ENCODE measurements at places on chromosomes 2 and 18.

DNA sequence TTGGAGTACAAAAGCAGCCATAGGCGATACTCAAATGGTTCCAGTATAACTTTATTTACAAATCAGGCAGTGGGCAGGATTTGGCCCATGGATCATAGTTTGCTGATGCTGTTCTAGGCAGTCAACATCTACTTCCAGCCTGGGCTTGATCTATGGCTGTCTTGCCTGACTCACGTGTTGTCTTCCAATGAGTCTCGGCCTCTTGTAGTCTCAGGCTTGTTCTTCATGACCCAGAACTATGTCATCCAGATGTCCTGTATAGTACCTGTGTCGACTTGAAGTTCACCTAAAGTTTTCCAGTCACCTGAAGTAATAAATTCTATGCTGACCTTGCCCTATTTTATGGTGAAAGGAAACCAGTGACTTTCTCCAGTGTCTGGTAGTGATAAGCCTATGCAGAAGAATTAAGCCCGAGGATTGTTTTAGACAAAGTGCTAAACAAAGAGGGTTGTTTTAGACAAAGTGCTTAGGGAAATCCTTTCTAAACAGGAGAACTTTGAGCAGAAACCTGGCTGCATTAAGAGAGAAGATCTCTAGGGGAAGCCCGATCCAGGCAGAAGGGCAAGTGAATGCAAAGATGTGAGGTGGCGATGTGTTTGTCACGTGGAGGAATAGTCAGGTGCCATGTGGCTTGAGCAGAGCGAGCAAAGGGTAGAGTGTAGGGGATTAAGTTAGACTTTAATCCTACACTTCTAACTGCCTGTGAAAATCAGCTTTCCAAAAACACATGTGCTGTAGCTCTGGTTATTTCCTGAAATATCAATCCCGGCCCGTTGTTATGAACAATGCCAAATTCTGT, 8.5 kb upstream of the THNSL2 start:
- no peak for DNase-seq

DNA sequence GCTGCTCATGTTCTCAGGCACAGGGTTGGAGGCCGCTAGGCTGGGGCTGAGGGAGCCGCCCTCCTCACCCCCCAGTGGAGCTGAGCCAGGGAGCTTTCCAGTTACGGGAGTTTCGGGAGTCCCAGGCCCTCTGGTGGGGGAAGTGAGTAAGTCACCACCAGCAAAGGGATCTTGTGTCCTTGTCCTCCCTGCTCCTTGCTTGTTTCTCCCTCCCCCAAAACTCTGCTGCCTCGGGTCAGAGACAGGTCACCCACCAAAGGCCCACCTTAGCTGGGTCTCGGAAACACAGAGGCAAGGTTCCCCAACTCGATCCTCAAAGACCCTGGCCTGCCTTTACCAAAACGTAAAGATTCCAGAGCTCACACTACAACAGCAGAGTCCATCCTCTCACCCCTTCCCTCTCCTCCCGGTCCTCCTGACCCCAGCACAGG, 60.5 kb upstream of the POMC start:
- peak; percentile 81 for DNase-seq

- DNase-seq = no peak
Observed at GRCh38 chr18:56869189-56869777, 218.1 kb downstream of the WDR7 start.

GRCh38 chr2:144801766-144802165, 281.8 kb upstream of the ZEB2 start:
- DNase-seq = no peak

GRCh38 chr18:22268641-22269128, 99.3 kb downstream of the GATA6 start:
- DNase-seq = no peak

GRCh38 chr2:119485336-119486110, 38.8 kb downstream of the SCTR start:
- DNase-seq = peak; percentile 84

- DNase-seq = no peak
Observed at GRCh38 chr2:175834477-175834876, 167.6 kb downstream of the LNPK start.

DNA sequence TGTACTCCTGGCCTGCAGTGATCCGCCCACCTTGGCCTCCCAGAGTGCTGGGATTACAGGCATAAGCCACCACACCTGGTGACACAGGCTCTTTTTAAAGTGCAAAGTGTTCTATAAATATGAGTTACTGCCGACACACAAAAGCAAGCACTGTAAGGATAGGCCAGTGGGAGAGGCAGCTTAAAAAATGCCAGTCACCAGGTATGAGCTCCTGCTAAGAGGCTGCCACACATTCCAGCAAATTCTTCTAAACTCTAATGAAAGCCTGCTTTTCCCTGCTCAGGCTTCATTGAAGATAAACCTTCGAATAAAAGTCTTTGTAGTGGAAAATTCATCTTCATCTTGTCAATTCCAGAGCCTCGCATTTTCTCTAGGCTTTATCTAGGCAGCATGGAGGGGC, 203.0 kb upstream of the PID1 start:
- DNase-seq = no peak

GRCh38 chr18:28541276-28541930, 364.5 kb upstream of the CDH2 start:
- DNase-seq = peak; percentile 37

DNA sequence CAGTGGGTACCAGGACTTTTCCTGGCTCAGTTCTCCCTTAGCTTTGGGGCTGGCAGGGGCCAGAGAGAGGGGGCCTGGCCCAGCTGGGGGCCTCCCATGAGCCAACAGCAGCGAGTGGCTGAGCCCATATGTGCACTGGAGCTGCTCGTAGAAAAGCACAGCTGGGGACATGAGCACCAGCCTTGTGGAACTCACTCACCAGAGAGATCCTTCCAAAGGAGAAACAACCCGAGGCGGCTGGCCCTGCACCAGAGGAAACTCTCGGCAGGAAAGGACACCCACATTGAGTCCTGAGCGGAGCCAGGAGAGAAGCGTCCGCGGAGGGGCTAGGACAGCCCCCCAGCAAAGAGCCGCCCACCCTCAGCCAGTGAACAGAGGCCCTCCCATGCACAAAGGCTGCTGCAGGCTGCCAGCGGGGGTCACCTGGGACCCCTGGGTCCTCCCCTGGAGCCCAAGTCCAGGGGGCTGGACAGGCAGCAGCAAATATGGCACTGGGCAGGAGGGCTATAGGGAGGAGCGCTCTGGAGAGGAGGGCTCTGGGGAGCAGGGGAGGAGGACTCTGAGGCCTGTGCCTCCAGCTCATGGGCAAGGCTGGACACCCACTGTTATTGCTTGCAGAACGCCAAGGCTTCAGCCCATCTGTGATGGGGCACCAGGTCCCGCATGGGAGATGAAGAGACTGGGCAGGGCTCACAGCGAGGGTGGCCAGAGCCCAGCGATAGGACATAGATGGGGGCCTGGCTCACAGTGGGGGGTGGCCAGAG, 42.1 kb upstream of the SNED1 start:
- DNase-seq = peak; percentile 30

GRCh38 chr2:143140864-143141661, 11.8 kb downstream of the ARHGAP15 start:
- DNase-seq = no peak

GRCh38 chr18:68263481-68263880, 451.4 kb downstream of the TMX3 start:
- DNase-seq = no peak

GRCh38 chr2:3242747-3243369, 134.8 kb downstream of the EIPR1 start:
- no peak for DNase-seq

DNA sequence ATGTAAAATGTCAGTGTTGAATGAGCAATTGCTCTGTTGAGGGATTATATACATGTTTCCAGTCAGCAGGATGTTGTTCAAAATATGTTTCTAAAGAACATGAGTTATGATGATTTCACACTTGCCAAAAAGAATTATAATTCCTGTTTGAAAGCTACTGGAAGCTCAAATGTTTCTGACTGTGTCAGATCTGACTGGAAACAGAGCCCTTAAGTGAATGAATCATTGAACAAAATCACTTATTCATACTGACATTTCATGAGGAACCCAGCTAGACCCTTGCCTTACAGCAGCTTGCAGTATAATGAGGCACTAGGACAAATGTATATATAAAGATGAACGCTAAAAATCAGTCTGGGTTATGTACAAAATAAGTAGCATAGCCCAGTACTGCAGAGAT, 35.4 kb upstream of the ITGAV start:
- DNase-seq = no peak

DNA sequence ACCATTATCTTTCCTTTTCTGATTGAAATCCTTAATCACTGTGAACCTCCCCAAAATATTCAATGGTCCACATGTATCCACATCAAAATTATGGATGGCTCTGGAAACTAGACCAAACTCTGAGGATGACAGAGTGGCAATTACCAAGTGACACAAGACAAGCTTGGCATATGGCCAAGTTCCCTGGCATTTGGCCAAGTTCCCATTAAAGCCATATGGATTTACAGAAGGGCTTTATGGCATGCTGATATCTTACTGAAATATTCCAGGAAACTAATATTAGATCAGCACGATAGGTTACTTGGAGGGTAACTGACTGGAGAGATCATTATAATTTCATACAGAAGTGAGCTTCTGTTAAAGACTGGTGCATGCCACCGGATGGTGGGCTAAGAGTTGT, 21.9 kb upstream of the CERS6 start:
- peak; percentile 49 for DNase-seq

GRCh38 chr2:120853306-120854013, 117.8 kb downstream of the GLI2 start:
- no peak for DNase-seq

DNA sequence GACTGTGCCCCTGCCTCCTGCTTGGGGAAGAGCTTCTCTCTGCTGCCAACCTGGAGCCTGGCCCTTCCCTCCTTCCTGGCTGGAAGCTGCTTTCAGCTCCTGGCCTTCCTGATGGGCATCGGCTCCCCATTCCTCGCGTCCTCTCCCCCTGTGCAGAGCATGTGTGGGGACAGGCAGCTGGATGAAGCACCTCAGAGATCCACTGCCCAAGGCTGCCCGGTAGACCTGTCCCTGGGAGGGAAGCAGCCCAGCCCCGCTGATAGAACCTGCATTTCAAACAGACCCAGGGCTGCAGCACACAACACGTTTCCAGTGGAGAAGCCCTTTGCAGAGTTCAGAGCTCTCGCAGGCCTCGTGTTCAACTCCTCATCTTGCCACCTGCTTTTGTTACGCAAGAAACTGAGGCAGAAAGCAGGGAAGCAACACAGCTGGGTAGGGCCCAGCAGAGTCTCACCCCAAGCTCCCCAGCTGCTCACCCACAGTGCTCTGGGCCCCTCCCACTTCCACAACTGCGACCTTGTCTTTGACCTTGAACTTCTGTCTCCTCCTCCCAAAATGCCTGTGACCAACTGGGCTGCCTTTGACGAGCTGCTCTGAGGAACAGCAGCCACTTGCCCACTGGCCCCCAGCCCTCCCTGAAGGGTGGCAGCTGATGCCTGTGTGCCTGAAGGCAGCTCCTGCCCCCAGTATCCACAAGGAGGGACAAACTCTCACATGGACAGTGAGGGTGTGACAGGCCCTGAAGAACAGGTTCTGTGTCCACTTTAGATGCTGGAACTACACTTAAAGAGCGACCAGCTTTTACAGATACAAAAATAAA, 65.5 kb downstream of the PARD6G start:
- no peak for DNase-seq

All from Right ventricle myocardium superior (tissue), 1 donor.